ENCODE measurements at places on chromosomes 11 and 22.

- DNase-seq: no peak
Measured at GRCh38 chr11:128696941-128697340, 3.1 kb downstream of the FLI1 start.

DNA sequence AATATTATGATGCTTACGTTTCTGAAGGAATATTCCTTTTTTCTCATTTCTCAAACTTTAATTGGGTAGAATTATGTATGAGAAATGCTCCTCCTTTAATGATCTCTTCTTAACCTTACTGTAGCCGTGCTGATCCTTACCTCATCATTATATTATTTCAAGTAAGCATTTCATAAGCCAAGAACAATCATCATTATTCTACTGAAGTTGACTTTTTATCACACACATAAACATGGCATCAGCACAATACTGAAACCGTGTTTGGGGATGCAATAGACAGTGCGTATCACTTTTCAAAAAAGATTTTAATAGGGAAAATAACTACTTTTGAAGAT lies 162.8 kb downstream of the ARHGAP42 start:
- DNase-seq: no peak

GRCh38 chr11:68383976-68384501 lies 71.6 kb downstream of the LRP5 start:
- peak; percentile 43 for DNase-seq

- no peak for DNase-seq
Measured at GRCh38 chr11:83864412-83865057, 578.4 kb upstream of the CCDC90B start.

DNA sequence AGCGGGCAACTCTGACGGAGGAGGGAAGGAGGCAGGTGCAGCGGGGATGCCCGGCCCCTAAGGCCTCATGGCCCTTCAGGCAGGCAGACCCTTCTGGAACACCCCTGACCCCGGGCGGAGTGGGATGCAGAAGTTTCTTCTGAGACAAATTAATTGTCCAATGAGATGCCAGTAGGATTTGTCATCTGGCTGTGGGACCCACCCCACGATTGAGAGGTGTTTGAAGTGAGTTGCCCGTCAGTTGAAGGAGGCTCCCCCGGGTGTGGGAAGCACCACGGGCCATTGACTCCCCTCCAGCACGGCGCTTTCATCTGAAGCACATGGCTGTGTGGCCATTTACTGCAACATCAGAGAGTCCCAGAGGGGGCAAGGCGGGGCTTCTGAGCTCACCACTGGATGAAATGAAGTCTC lies 527.8 kb downstream of the BRD1 start:
- DNase-seq: no peak

GRCh38 chr22:43249789-43250471 lies 63.0 kb upstream of the TTLL12 start:
- no peak for DNase-seq

DNA sequence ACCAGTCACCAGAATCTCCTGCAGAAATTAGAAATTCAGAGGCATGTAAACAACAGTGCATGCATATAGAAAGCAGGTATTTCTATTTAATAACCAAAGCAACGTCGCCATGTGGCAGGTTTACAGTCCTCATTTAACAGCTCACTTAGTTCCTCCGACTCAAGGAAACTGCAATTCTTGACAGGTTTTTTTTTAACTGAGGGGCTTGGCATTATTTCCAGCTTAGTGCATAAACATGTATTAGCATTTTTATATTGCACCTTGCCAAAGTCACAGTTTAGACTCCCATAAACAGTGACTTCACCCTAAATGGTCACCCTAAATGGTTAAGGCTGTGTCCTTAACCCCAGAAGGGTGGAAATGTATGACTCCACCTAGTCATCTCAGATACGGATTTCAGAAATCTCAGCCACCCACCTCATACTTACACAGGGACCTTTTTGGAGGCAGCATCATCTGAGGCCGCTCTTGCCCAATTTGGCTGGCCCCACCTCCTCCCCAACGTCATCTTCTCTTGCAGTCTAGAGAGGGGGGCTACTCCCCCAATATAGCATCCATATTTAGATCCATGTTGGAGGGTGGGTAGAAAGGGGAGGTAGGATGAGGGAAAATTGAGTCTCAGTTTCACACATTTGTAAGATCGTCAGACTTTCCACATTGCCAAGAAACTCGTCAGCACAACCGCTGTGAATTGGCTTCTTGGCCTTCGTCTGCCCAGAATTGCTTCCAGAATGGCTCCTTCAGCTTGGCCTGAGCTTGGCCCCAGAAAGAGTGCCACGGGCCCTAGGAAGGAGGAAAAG lies 31.8 kb upstream of the SLC35C1 start:
- no peak for DNase-seq

- DNase-seq: no peak
Measured at GRCh38 chr11:32450372-32450771, 15.0 kb upstream of the WT1 start.

- DNase-seq: peak; percentile 80
Measured at GRCh38 chr11:102306817-102307726, 10.2 kb upstream of the BIRC3 start.

Measured in inflammatory macrophage (primary cell).